ENCODE measurements at places on chromosomes 13 and 19.

DNA sequence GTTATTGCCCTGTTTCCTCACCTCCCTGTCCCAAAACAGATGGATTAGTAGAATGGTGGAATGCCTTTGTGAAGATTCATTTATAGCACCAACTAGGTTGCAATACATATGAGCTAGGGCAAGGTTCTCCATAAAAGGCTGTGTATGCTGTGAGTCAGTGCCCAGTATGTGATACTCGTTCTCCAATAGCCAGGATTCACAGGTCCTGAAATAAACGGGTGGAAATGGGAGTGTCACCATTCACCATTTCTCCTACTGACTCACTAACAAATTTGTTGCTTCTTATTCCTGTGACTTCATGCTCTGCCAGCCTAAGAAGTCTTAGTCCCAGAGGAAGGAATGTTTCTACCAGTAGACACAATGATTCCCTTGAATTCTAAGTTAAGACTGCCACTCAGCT is 1745.4 kb downstream of the SLITRK1 start:
- DNase-seq = peak; percentile 0

DNA sequence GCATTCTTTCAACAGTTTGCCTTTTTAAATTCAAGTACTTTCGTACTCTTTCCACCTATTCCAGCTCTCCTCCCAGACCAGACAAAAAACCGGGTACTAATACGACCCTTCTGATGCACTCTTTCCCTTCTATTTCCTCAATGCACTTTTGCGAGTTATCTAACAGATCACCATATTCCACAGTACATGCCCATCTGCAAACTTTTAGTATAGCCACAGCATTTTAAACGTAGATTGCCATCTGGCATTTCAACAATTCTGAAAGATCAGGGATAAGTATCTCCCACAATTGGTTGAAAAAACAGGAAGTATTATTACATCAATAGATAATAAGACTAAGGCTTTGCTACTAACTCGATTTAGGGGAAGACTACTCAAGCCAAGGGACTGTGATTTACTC is 31.5 kb downstream of the RBM26 start:
- no peak for DNase-seq

- peak; percentile 11 for DNase-seq
These were observed 21.5 kb downstream of the CPT1C start for GRCh38 chr19:49712397-49712859.

- DNase-seq = no peak
These were observed 68.4 kb upstream of the LRCH1 start for GRCh38 chr13:46484561-46484960.

- DNase-seq = no peak
These were observed 34.0 kb downstream of the TPT1 start for GRCh38 chr13:45306966-45307365.

Measured in fibroblast of skin of scalp (primary cell).